ENCODE measurements at places on chromosomes 11 and 22.

GRCh38 chr11:95972060-95972459, 48.2 kb upstream of the MTMR2 start:
- no peak for DNase-seq

- no peak for DNase-seq
These were observed 73.3 kb upstream of the ISX start for GRCh38 chr22:34992672-34993071.

DNA sequence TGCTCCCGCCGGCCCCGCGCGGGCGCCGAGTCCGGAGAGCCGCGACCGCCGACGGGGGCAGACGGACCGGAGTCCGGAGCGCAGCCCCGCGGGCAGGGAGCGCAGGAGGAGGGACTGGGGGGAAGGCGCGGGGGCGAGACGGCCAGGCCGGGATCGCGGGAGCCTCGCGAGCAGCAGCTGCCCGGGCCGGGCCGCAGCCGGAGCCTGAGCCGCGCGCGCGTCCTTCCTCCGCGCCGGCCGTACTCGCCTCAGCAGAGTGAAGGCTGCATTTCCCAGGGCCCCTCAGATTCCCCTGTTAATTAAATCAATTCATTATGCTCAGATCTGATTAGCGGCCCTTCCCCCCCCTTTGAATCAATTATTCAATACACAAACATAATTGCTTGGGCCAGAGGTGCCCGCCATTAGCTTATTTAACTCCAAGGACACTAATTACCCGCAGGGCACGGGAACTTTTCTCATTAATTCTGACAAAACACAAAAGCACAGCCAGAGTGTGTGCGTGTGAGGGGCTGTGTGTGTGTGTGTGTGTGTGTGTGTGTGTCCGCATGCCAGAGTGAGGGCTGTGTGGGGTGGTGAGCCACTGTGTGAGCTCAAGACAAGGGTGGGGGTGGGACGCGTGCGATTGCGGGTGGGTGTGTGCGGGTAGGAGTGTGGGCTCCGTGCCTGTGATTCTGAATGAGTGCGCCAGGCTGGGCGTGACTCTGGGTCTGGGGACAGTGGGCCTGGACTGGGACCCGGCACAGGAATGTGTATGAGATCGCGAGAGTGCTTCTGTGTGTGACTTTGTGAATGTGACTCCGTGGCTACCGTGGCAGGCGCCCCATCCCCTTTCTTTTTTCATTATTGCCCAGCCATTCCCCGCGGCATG, 5.1 kb upstream of the LMO1 start:
- DNase-seq: no peak

DNA sequence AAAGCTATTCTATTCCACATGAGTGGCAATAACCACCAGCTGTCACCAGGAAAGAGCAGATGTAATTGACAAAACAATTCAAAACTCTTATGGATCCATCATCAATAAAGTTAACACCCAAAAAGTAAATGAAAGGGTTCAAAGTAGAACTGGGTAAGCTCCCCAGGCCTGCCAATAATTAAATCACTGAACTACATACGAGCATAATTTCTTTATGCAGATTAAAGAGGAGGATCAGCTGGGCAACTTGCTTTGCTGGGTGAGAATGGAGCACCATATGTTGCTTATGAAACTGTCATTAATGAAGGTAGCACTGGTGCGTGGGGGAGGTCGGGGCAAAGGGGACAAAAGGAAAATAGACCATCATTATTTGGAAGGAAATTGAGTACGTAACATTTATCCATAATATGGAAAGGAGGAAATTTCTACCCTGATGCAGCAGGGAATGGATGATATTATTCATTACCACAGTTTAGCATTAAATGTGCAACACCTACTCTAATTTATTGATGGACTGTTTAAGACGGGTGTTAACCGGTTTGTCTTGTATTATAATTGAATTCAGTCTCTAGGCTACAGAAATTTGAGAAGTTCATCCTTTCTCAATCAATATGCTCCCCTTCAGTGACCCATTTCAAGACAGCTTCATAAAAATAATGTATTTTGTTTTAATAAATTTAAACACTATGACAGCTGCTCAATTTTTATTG, 315.9 kb downstream of the CADM1 start:
- no peak for DNase-seq

DNA sequence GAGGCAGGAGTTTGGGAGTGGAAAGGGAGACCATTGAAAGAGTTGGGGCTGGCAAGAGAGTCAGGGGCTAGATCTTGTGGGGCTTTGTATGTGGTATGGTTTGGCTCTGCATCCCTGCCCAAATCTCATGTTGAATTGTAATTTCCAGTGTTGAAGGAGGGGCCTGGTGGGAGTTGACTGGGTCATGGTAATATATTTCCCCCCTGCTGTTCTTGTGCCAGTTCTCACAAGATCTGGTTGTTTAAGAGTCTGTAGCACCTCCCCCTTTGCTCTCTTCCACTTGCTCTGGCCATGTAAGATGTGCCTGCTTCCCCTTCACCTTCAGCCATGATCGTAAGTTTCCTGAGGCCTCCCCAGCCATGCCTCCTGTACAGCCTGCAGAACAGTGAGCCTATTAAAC, 10.1 kb upstream of the RAB3IL1 start:
- DNase-seq: no peak

DNA sequence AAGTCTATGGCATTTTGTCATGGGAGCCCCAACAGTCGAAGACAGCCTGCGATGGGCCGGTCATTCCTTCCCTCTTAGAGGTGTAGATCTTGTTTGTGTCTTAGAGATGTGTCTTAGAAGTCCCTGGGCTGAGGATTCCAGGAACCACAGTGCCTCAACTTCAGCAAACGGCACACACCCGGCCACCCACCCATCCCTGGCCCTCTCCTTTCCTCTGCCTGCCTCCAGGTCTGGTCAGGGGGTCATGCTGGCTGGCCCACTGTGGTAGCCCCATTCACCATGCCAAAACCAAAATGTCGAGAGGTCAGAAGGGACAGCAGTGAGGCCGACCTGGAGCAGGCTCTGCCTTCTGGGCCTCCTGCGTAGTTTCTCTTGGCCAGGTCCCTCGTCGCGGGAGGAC, 857.9 kb downstream of the TBC1D22A start:
- DNase-seq: no peak

- no peak for DNase-seq
These were observed 99.0 kb upstream of the ALX4 start for GRCh38 chr11:44408711-44409470.

- no peak for DNase-seq
These were observed 13.0 kb upstream of the CXCR5 start for GRCh38 chr11:118870396-118871343.

- DNase-seq: no peak
These were observed 13.8 kb upstream of the P2RY6 start for GRCh38 chr11:73258104-73259035.

DNA sequence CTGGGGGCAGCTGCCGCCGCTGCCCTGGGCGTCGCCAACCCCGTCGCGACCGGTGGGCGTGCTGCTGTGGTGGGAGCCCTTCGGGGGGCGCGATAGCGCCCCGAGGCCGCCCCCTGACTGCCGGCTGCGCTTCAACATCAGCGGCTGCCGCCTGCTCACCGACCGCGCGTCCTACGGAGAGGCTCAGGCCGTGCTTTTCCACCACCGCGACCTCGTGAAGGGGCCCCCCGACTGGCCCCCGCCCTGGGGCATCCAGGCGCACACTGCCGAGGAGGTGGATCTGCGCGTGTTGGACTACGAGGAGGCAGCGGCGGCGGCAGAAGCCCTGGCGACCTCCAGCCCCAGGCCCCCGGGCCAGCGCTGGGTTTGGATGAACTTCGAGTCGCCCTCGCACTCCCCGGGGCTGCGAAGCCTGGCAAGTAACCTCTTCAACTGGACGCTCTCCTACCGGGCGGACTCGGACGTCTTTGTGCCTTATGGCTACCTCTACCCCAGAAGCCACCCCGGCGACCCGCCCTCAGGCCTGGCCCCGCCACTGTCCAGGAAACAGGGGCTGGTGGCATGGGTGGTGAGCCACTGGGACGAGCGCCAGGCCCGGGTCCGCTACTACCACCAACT, 1.0 kb downstream of the FUT4 start:
- no peak for DNase-seq

DNA sequence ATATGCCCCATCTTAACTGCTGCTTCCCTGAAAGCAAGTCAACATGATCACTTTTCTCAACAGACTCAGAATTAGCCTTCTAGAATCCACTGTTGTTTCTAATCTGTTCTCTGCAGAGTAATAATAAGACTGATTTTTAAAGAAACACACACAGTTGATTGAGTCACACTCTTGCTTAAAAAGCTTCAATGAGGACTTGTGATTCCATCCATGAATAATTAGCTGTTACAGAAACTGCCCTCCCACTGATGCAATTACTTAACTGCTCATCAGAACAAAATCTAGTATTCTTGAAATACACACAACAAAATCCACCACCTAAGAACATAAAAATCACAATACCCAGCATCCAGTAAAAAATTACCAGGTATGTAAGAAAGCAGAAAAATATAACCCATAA, 100.5 kb upstream of the TIMP3 start:
- no peak for DNase-seq

DNA sequence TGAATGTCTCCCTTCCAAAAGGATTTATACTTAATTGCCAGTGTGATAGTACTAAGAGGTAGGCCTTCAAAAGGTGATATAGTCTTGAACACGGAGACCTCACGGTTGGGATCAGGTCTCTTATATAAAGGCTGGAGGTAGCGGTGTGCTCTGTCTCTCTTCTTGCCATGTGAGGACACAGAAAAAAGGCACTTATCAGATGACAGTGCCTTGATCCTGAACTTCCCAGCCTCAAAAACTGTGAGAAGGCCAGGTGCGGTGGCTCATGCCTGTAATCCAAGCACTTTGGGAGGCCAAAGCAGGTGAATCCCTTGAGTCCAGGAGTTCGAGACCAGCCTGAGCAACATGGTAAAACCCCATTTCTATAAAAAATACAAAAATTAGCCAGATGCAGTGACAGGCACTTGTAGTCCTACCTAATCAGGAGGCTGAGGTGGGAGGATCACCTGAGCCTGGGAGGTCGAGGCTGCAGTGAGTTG, 108.9 kb upstream of the TOP3B start:
- no peak for DNase-seq

GRCh38 chr22:29102300-29102699, 29.5 kb downstream of the KREMEN1 start:
- no peak for DNase-seq

GRCh38 chr22:36734171-36735058, 30.9 kb upstream of the CACNG2 start:
- no peak for DNase-seq

GRCh38 chr22:29336751-29337490, 21.4 kb upstream of the RASL10A start:
- DNase-seq: no peak

DNA sequence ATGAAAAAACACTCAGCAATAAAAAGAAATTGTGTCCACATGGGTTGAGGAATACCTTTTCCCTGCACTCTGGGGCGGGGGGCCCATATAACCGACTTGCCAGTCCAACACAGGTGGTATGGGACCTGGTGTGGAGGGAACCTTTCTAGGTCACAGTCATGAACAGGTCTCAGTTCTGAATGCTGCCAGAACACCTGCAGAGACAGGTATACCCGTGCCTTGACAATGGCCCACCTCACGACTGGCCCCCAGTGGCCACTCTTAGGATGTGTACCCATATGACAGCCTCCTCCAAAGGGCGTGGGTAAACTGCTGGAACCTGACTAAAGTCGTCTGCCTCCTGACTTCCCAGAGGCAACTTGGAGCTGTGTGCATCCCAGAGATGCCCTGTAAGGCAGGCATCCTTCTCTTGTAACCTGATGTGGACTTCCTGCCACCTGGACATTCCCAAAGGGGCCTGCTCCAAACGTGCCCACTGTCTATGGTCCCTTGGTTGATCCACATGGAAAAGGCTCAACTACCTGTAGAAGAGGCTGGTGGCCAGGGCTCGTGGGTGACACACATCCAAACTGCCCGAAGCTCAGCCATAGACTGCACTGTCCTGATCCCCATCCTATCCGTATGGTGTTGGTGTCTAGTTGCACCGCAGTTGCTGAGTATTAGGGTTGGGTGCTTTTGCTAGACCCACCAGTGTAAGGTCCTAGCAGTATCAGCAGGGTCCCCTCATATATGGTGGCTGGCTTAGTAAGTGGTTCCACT, 859.3 kb downstream of the BRD1 start:
- peak; percentile 39 for DNase-seq

DNA sequence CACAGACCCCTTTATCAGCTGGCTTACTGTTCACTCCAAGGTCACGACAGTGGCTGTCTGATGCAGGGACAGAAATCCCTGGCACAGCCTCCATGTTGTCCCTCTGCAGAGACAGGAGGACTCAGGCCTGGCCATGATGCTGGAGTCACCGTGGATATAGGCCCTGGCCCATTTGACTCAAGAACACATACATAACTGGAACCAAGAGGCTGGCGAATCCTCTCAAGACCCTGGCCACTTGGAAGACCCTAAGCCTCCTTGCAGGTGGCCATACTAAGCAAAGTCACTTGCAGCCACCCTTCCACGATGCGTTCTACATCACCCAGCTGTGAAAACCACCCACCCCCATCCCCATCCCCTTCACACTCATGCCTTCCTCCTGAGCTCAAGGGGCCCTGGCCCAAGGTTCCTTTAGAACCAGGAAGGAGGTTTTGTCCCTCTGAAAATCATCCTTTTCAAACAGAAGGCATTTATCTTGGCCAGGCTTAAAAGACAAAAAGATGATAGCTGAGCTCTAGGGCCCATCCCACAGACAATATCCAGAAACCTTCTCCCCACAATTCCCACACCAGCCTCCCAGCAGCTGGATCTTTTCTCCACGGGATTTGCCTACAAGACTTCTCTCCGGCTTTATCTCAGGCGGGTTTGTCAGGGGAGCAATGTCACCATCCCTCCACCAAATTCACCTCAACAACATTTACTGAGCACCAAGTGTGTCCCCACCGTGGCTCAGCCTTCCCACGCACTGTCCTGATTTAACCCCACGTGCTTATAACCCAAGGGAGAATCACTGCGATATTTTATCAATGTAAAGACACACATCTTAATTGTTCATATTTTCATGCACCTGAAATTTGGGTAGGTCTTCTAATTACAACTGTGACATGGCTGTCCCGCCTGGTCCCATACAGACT, 123.4 kb upstream of the SERPIND1 start:
- DNase-seq: no peak

- DNase-seq: no peak
These were observed 1312.0 kb downstream of the BRD1 start for GRCh38 chr22:48515571-48516200.

- DNase-seq: peak; percentile 52
These were observed 49.2 kb downstream of the CNTN5 start for GRCh38 chr11:99069856-99070444.

DNA sequence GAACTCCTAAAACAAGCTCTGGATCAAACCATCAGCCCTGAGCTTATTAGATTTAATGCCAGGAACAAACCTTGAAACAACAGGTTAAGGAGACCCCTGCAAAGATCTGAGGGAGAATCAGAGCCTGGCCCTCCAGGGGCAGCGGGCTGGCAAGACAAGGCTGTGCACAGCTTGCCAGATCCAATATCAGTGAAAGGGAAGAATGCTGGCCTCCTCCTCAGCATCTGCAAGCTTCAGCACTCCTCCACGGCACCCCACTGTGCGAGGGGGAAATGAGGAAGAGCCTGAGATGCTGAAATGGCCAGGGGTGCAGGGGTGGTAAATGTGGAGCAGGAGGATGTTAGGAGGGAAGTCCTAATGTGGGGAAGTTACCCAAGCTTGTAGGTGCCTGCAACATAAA, 167.0 kb downstream of the TENM4 start:
- no peak for DNase-seq
